ENCODE measurements at places on chromosomes 2 and 18.
A peak's percentile ranks its signal among the peaks of the same experiment; 100 is the strongest.

- peak; percentile 21 for DNase-seq
These were observed 39.5 kb upstream of the NPAS2 start for GRCh38 chr2:100780203-100781008.

- peak; percentile 43 for DNase-seq
These were observed 26.0 kb upstream of the TMEM214 start for GRCh38 chr2:27006602-27007415.

GRCh38 chr2:231037731-231038482 lies 584 bp downstream of the C2orf72 start:
- no peak for DNase-seq

GRCh38 chr18:51010218-51010617 lies 19.8 kb upstream of the SMAD4 start:
- no peak for DNase-seq

DNA sequence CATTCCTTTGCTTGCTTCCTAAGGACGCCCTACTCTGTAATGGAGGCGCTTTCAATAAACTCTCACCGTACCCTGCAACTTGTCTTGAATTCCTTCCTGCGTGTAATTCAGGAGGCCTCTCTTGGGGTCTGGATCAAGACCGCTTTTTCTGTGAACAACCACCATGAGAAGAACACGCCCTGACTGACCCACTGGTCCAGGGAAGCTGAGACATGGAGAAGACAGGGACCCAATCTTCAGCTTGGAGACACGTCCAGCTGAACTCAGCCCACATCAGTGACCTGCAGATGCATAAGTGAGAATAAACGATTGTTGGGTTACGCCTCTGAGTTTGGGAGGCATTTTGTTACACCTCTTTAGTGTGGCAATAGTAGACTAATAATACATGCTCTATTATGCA lies 7.8 kb upstream of the NARS1 start:
- no peak for DNase-seq

- DNase-seq, result no peak
These were observed 51.0 kb downstream of the TSHZ1 start for GRCh38 chr18:75261430-75262223.

- no peak for DNase-seq
These were observed 28.3 kb downstream of the MTHFD2 start for GRCh38 chr2:74226648-74227213.

DNA sequence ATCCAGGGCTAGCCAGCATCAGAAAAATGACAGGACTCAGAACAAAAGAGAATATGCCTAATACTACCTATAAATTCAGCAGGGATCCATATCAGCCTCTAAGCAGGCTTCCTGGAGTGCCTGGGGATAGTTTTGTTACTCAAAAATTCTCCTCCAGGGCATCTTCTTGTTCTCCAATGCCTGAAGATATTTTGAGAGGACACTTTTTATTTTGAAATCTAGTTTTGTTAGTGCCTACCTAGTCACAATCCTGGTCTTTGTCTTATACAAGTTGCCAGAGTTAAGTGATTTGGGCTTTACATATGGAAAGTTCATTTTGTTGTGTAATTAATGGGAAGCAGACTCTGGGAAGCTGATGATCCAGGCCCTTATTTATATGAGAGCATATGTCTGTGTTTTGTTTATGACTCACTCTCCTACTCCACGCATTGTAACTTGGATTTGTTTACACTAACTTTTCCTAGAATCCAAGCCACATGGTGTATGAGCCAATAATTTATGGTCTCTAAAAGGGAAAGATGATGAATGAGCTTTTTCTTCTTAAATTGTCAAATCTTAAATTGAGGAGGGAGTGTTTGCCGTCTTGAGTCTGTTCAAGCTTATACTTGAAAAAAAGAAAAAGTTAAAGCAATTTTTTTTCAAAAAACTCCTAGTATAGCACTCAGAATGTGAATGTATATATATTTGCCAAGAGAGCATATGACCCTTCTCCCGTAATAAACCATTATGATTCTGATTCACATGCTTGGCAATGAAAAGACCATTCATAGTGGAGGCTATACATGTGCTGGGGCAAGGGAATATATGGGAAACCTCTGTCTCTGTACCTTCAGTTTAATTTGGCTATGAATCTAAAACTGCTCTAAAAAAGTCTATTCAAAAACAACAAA lies 370.3 kb downstream of the SETBP1 start:
- DNase-seq, result no peak

GRCh38 chr18:77407733-77408132 lies 158.1 kb downstream of the GALR1 start:
- no peak for DNase-seq

DNA sequence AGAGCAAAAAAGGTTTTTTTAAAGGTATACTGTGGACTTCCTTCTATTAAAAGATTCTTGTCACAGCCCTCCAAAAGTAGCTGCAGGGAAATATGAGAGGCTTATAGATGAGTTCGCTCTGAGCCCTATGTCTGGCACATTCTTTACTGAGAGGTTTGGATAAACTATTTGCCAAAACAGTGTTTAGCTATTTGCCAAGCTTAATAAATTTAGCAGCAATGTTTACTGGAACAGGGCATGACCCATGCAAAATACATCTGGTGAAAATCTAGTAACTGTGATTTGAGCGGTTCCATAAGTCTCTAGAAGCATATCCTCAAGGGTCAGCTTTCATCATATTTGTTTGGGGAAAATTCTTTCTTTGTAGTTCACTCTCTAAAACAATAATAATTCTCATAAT lies 1696.7 kb upstream of the PIK3C3 start:
- DNase-seq, result no peak

DNA sequence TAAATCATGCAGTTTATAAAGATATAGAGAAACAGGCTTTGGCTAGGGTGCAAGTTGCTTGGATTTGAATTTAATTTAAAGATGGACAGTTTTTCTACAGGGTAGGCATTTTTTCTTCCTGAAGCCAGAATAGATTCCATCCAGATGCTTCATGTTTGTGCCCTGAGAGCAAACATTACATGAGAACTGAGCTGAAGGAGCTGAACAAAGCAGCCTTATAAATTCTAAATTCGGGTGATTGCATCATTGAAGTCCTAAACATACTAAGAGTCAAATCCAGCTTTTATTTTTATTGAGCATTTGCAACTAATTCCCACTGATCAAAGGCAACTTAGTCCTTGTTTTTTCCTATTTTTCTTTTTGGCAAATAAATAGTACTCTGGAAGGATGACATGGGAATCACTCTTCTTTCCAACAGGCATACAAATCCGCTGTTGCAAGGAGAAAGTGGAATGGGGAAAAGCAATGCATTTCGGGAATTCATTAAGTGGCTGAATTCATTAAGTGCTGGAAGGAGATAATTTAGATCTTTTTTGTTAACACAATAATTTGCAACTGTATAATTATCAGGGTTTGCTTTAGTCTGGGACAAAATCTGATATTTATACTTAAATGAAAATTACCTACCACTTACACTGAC lies 828.0 kb downstream of the SLC4A3 start:
- DNase-seq, result no peak

DNA sequence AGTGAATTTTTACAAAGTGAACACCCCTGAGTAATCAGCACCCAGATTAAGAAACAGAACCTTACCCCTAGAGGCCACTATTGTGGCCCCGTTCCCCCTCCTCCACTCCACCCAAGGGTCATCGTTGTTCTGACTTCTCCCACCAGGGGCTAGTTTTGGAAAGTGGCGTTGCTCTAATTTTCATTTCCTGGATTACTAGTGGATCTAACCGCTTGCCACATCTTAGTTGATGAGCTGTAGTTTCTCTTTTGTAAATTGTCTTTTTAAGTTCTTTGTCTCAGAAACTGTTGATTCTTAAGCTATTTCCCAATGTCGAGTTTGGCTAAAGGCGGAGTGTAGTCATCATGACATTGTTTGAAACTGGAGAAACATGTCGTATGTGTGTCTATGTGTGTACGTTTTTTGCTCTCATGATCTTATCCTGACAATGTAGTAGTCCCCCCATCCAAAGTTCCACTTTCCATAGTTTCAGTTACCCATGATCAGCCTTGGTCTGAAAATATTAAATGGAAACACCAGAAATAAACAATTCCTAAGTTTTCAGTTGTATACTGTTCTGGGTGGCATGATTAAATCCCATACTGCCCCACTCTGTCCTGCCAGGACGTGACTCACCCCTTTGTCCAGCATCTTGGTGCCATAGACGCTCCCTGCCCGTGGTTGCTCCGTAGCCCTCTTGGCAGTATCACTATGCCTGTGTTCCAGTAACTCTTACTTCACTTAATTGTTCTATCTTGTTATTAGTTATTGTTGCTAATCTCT lies 71.0 kb upstream of the SP3 start:
- peak; percentile 43 for DNase-seq

GRCh38 chr2:202847693-202848524 lies 23.7 kb downstream of the ICA1L start:
- DNase-seq, result no peak

- peak; percentile 31 for DNase-seq
These were observed 10.6 kb downstream of the MAPRE2 start for GRCh38 chr18:35051641-35052377.

DNA sequence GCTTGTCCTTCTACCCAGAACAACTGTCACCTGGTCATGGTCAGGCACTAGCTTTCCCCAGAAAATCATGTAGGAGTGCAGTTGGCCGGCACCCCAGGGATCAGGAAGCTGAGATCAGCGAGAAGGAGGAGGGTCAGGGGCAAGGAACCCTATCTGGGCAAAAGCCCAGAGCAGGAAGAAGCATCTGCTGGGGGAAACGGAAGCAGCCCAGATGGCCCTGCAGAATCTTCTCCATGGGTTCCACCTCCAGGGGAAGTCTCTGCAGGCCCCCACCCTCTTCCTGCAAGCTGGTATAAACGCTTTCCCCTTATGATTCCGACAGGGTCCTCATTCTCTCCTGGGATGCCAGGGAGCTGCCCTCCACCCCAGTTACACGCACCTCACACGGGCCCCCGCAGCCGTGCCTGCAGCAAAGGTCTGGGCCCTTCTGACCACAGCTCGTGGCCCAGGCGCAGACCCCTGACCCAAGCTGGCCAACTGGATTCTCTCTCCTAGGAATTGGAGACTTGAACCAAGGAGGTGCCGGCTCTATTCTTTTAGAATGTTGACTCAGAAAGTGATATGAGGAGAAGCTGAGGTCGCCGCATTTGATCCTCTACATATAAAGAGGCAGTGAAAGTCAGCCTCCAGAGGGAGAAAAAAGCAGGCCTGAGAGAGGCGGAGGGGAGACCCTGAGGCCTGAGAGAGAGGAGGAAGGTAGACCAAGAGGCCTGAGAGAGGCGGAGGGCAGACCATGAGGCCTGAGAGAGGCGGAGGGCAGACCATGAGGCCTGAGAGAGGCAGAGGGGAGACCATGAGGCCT lies 71.0 kb downstream of the STPG4 start:
- DNase-seq, result no peak

- no peak for DNase-seq
These were observed 276.3 kb upstream of the ERBB4 start for GRCh38 chr2:212814941-212815340.

GRCh38 chr2:65228263-65228750 lies 676 bp downstream of the ACTR2 start:
- DNase-seq, result peak; percentile 81

DNA sequence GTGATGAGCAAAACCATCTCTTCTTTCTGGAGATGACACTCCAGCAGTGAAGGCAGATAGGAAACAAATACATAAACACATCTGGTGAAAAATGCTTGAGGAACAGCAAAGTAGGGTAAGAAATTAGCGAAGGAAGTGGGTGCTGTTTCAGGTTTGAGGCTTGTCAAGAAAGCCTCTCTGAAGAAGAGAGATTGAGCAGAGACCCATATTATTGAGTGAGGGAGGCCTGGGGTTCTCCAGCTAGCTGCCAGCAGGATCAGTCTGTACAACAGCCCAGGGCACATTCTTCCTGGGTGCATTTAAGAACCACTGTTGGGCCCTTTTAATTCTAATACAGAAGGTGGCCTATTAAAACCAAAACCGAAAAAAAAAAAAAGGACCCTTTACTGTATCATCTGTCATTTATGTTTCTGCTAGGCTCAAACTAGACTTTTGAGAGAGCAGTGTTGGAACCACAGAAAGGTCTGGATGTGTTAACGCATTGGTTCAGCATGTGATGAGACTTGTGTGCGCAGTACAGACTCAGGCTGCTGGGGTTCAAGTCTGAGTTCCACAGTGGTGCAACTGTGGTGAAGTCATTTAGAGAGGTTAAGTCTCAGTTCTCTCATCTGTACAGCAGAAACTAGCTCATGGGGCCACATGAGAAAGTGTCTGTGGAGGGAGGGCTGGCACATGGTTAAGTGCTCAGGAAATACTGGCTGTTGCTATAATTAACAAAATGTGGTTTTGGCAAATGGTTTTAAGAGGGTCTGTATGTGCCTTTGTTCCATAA lies 28.9 kb downstream of the MGAT5 start:
- no peak for DNase-seq

DNA sequence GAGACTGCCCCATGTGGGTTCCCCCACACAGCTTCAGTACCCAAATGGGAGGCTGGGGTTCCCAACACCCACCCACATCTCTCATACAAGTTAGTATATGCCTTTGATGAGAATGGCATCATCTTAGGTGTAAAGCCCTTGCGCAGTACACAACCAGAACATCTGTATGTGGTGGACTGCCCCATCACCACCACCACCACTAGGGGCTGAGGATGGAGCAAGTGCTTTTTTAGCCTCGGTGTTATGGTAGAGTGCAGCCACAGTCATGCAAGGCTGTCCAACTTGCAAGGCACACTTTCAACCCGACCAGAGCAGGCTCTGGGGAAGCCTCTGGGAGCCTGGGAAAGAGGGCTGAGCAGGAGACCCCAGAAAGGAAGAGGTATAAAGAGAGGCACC lies 241.2 kb downstream of the TFCP2L1 start:
- no peak for DNase-seq

DNA sequence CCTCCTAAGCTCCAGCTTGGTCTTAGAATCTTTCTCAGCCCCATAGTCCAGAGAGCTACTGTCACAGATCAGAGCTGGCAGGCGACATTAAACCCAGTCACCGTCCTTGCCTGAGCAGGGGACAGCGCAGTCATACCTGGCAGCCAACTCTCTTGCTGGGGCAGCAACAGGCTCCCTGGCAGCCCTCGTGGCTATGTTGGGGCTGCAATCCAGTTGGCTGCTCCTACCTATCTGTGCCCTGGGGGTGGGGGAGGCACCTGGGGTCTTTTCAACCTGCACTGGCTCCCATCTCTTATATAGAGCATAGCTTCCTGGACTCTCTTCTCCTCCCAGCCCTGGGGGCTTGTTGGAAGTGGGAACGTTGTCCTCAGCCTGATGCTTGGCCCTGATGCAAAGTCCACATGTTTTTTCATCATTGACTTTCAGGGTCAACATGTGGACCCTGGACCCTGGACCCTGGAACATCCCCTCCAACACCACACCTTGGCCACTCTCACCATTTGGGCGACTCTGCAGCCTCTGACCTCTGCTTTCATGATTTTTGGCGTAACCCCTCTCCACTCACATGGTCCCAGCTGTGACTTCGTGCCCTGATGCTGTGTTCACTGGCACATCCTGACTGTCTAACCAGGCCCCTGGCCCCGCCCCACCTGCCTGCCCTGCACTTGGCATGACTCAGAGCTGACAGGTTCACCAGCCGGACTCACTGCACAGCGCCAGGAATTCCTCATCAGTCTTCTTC lies 45.6 kb downstream of the ATOH8 start:
- no peak for DNase-seq

GRCh38 chr2:148006249-148007007 lies 14.1 kb downstream of the ORC4 start:
- DNase-seq, result no peak

GRCh38 chr2:212117926-212118325 lies 420.7 kb downstream of the ERBB4 start:
- DNase-seq, result no peak
